DMS 273 treated with DMSO at 0.1 percent for 48 hours (cell line): ENCODE measurements at places on chromosomes 16 and 17.

DNA sequence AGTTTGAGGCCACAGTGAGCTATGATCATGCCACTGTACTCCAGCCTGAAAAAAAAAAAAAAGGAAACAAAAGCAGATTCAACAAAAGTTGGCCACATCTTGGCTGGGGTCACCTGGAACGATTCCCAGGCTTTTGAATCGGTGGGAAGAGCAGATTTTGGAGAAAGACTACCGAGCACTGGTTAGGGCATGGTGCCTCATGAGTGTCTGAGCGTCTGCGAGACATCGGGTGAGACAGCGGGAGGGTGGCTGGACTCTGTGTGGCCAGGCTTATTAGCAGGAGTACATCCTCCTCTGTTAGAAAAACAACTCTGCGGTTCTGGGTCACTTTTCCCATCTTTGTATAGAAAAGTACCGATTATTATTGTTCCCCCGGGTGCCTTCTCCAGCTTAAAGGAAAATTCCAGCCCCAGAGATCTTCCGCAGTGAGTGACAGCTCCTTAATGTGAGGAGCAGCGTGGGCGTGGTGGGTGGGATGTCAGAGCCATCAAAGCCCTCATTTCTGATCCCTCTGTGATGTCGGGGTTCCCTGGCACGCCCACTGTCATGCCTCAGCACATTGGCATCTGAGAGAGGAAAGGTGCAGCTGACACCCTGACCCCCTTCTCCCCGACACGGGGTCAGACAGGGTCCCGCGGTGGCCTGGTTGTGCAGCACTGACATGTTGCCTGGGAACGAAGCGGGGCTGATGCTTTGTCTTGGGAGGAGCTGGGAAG is 6.9 kb downstream of the RGS9 start:
- no peak for DNase-seq

- no peak for DNase-seq
Measured at GRCh38 chr16:31064882-31065461, 9.1 kb downstream of the ZNF668 start.

GRCh38 chr17:13940858-13941665 is 128.2 kb upstream of the COX10 start:
- DNase-seq: no peak

DNA sequence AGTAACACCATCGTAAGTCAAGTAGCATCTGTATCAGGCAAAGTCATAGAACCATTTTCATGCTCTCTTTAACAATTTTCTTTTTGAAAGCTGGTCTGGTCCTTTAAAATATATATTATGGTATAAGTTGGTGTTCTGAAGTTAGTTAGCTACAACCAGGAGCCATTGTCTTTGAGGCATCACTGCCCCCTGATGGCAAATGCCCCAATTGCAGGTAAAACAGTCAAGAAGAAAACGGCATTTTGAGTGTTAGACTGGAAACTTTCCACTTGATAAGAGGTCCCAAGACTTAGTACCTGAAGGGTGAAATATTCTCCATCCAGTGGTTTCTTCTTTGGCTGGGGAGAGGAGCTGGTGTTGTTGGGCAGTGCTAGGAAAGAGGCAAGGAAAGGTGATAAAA is 14.1 kb downstream of the TP53 start:
- DNase-seq: no peak

DNA sequence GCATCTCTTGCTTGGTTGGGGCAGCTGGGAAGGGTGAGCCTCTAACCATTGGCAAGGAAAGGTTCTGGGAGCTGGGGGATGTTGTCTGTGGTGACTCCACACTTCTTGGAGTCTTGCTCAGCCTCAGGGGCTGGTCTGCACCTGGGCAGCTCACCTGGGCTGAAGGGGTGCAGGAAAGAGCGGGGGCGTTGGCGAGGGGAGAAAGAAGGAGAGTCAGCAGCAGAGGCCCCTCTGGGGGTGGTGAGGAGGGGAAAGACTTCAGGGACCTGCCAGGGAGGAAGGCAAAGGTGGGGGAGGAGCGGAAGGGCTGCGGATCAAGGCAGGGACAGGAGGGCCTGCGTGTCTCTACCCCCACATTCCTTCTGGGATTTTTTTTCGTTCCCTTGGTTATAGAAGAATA is 47.7 kb downstream of the CCDC42 start:
- no peak for DNase-seq

DNA sequence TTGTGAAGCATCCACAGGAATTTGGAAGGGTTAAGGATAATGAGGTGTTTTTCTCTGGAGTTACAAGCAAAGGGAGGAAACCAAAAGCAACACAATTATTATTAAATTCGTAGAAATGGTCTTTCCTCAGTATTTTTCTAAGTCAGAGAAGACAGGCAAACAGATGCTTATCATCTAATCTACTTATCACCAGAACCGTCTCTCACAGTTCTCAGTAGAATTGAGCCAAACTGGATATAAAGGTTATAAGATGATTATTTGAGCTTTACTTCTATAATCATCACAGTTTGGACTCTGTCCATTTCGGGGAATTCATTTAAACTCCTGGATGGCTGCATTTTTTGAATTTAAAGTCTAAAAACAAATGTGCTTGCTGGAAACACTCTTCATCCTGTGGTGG is 245.0 kb downstream of the KCNJ2 start:
- no peak for DNase-seq

- no peak for DNase-seq
Measured at GRCh38 chr17:57982452-57983170, 5.4 kb downstream of the VEZF1 start.

DNA sequence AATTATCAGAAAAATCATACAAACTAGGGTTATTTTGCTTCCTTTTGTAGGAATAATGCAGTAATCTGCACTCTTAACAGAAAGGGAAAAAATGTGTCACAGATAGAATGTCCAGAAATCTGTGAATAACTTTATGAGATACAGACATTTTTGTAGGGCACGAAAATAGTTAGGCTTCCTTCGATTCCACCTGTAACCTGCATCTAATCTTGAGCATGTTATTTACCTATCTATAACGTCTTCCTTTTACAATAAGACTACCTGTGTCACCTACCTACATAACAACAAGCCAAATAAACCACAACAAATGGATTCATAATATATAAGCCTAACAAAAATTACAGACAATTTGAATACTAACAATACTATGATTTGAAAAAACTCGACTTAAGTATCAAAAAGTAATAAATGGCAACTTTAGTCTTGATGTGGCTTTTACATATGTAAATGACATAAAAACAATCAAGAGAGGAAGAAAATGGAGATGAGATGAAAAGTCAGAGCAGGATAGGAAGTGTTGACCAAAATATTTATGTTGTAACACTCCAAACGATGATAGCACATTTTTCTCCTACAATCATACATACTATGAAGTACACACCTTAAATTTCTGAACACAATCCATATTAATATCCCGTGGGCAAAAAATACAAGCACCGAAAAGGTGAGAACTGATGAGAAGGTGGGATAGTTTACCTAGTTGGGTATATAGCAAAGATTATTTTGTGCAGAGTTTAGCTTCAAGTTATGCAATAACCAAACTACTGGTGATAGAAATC is 2.5 kb downstream of the STAT5B start:
- DNase-seq: no peak

GRCh38 chr17:50139950-50140885 is 10.3 kb upstream of the SAMD14 start:
- peak; percentile 74 for DNase-seq

DNA sequence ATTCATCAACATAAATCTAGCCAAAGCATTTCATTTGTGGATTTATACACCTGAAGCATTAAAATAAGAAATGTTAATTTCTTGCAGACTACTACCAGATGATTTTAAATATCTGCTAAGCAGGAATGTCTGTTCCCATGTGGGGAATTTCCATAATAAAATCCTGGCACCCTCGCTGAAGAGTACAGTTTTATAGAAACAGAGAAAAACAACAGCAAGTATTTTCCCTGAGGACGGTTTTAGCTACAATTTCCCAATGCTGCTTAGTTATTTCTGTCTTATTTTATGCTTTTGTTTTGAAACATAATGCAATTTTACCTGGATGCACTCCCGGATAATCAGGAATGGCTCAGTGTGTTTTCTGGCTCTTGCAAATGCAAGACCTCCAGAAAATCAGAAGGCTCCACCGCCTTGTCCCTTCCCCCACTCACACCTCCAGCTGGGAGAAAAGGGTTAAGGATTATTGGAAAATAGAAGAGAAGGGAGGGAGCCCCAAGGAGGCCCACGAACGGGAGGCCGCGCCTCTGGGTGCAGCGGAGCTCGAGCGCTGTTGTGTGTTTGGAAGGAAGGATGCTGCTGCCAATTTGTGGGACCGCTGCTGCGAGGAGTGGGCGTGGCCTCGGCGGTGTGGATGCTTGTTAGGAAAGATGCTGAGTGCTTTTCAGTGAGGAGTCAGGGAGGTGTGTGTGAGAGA is at the start of gene CNTNAP4:
TSS of gene CNTNAP4 (plus strand) at position 657 of the 694 bp plus-strand sequence. CDS start 262 bp downstream, outside the sequence.
- no peak for DNase-seq

- peak; percentile 20 for DNase-seq
Measured at GRCh38 chr17:17940441-17940911, 31.7 kb downstream of the TOM1L2 start.

- DNase-seq: no peak
Measured at GRCh38 chr16:88014252-88014781, 63.1 kb downstream of the BANP start.

GRCh38 chr16:30005341-30006094 is 5.3 kb downstream of the DOC2A start:
- peak; percentile 42 for DNase-seq

- no peak for DNase-seq
Measured at GRCh38 chr16:88617268-88618031, 20.9 kb upstream of the IL17C start.

DNA sequence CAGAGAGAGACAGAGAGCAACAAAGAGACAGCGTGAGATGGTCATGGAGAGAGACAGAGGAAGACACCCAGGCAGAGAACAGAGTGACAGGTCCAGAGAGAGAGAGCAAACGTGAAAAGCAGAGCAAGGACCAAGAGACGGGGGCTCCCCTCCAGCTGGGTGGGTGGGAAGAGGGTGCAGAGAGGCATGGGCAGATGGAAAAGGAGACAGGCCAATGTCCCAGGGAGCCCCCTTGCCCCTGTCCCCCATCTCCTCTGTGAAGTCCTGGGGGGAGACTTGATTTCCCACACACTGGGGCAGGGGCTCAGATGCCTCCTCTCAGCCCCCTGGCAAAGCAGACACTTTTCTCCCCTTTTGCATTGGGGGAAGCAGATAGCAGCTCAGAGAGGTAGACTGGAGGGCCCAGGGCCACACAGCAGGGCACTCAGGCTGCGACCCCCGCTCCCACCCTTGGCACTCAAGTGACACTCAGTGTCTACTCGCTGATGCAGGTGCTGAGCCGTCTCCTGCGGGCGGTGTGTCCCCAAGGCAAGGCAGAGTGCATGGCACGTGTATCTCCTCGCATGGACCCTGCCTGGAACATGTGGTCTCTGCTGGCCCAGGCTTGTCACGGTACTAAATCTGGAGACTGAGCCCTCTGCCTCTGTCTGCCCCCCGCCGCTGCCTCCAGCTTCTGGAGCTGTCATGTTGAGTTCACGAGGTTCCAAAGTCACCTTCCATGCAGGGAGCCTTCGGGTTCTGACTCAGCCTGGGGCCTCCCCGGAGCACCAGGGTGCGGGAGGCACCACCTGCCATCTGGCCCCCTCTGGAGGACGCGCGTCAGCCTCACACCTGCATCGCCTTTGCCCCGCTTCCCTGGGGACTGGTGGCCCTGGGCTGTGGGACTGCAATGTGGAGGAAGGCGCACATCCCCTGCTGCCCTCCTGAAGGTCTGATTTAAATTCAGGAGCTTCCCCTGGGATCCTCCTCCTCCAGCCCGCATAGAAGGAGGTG is 215.9 kb upstream of the GSE1 start:
- DNase-seq: peak; percentile 66

DNA sequence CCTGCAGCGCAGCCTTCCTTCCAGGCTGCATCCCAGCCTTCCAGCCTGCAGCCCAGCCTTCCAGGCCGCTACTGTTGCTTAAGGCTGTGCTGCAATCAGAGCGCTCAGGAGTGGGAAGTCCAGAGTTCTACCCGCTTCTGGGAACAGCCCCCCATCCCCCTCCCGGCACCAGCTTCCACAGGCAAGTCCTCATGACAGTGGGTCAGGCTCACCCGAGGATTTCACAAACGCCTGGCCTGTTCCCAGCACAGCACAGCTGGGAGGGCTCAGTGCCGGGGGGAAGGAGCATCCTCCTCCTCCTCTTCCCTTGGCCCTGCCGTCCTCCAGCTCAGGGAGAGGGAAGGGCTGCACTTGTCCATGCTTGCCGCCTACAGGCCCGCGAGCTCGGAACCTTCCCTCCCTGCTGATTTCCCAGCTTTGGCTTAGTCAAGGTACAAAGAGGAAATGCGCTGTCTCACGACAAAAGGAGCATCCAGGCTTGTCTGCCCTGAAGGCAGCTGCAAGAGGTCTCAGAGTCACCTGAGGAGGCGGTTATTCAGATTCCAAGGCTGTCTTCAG is 8.3 kb downstream of the SOCS3 start:
- DNase-seq: no peak

- DNase-seq: no peak
Measured at GRCh38 chr16:25523183-25523582, 168.6 kb upstream of the HS3ST4 start.

GRCh38 chr16:51881731-51882130 is 665.2 kb downstream of the TOX3 start:
- DNase-seq: no peak

DNA sequence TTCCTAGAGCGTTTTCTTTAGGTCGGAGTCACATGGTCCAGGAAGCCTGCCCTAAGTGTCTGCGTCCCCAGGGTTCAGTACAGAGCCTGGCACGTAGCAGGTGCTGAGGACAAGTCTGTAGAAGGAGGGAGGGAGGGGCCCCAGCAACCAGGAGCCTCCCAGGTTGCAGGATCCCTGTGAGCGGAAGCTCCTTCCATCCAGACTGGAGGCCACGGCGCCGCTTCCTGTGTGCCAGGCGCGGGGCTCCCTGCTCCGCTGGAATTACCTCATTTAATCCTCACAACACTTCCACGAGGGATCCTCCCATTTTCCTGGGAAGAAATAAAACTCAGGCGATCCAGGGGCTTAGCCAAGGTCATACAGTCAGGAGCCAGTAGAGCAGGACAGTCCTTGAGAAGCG is 22.1 kb downstream of the TRARG1 start:
- DNase-seq: no peak

DNA sequence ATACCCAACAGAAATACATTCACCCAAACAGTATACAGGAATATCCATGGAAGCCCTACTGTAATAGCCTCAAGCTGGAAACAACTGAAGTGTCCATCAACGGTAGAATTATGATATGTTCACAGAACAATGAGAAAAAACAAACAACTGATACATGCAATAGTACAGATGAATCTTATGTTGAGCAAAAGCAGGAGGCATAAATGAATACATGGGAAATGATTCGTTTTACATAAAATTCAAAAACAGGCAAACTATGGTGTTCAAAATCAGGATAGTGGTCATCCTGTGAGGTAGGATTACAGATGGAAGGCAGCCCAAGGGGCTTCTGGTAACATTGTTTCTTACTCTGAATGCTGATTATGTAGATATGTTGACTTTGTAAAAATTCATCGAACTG is 25.1 kb downstream of the RFFL start:
- DNase-seq: no peak

- DNase-seq: no peak
Measured at GRCh38 chr17:17079336-17079735, 37.1 kb downstream of the MPRIP start.
